Umbilical cord (tissue), 2 donors: ENCODE measurements at places on chromosomes 4 and X. TPM values are rescaled to one million over a fixed set of nuclear protein-coding genes. Genes with fewer than 3 reads are reported as not detected.
A peak's percentile ranks its signal among the peaks of the same experiment; 100 is the strongest.

GRCh38 chrX:41931591-41931990 is 8.2 kb upstream of the CASK start:
- DNase-seq = no peak

GRCh38 chr4:184922301-184922700 is 96.0 kb upstream of the HELT start:
- no peak for DNase-seq

DNA sequence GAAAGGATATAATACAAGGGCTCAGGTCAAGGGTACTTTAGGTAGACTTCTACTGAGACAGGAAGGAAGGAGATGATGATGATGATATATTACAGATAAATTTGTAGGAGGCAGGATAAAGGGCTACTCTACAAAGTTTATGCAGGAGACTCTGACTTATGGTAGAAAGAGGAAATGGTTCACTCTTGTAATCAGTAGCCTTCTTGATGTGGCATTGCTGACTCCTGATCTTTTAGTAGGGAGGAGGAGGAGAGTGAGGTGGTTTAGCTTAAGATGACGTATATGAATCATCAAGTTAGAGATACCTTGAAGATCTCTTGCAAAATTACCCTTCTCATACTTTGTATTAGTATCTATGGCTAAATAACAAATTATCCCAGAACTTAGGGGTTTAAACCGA is 4.7 kb downstream of the BLTP1 start:
- DNase-seq = no peak

DNA sequence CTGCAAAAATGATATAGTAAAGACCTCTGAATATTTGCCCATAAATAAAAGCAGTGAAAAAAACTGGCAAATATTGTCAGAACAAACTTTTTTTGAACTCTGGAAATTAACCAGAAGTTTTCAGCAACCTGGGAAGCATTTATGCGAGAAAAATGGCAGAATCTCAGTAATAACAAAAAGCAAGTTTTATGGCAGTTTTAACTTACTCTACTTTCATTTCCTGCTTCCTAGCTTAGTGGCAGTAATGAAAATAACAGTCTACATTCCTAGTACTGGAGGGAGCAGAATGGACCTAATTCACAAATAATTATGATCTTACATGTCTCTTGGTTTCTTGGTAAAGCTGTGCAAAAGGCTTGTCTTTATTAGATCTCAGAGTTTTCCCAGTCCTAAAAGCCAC is 460.1 kb downstream of the NAF1 start:
- no peak for DNase-seq

- peak; percentile 70 for DNase-seq
Observed at GRCh38 chrX:140762061-140762460, 52.5 kb downstream of the LINC00632 start.

The GPM6B gene
- 2.2 TPM for total RNA-seq

The SPOCK3 gene
- total RNA-seq = 8.7 TPM

The MAPK10 gene
- 135 TPM for total RNA-seq

The CABS1 gene
- 6.5 TPM for total RNA-seq

The ANXA10 gene
- not detected for total RNA-seq

The PDHA2 gene
- total RNA-seq = 0.48 TPM

- DNase-seq = peak; percentile 76
Observed at GRCh38 chr4:95095348-95095974, 337.7 kb downstream of the BMPR1B start.

GRCh38 chrX:13685126-13685763 is 3.7 kb upstream of the RAB9A start:
- DNase-seq = no peak

The TNIP3 gene
- 1.2 TPM for total RNA-seq

DNA sequence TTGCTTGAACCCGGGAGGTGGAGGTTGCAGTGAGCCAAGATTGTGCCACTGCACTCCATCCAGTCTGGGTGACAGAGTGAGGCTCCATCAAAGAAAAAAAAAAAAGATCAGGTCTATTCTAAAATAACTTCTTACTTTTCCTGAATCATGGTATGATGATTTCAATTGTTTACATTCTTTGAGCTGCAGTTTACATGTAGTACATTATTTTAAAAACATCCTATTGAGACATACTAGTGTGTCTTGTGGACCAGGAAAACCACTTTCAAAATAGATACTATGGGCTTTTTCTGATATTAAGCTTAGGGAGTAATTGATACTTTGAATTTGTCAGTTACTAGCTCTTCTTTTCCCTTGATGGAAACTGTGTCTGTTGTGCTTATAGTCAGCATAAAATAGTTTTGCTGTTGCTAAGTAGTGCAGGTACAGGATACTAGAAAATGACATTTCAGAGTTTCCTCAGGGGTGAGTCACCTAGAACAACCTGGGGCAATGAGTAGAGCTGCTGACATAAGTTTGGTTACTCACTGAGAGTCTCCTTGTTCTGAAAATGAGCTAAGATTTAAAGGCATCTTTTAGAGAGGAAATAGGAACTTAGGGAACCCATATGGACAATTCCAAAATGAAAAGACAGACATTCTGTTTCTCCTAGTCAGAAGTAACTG is 53.2 kb upstream of the C4orf54 start:
- DNase-seq = peak; percentile 3

The TLR6 gene
- 13.5 TPM for total RNA-seq

GRCh38 chrX:23366914-23367313 is 32.3 kb downstream of the PTCHD1 start:
- no peak for DNase-seq

DNA sequence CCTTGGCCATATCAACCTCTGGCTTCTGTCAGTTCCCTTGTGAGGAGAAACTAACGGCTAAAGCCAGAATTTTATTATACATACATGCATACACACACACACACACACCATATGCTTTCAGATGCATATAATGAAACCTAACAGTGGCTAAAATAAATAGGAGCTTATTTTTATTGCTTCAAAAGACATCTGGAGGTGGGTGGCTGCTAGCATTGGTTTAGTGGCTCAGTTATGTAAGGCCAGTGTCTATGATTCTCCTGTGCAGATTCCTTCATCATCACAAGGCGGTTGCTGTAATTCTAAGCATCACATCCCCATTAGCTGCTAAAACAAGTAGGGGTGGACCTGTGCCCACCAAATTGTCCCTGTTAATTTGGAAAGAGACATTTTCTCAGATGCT is 110.8 kb downstream of the MAPK10 start:
- no peak for DNase-seq

GRCh38 chr4:61200187-61200915 is at the start of gene ADGRL3:
Gene ADGRL3 (plus strand): TSS chr4:61200326.
- DNase-seq = peak; percentile 69

DNA sequence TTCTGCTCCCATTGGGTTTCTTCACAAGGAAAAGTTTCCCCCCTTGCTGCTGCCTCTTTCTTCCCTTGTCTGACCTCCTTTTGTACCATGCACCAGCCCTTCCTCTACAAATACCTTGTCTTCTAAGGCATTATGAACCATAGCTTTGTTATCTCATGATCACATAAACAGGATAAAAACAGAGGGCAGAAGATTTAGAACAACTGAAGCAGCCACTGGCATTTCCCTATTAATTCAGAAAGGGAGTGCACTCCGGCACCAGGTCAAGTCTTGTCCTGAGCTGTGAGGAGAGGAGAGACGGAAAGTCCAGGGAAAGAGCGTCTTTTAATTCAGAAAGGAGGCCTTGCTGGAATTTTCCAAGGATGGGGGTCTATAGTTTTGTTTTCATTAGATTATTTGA is 281.7 kb downstream of the RCHY1 start:
- peak; percentile 68 for DNase-seq

DNA sequence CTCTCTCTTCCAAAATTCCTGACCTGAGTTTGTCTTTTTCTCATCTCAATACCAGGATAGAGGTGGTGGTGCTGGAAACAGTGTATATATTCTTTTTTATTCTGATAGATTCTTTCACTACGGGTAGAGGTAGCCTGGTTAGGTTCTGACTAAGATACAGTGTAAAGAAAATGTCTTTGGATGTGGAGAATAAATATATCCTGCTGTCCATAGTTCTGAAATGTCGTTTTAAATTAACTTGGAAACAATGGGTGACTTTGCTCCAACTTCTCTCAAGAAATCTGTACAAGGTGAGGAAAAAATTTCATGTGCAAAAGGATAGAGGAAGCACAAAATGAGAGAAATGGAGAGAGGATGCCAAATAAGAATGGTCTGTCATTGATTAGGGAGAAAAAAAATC is 546.1 kb downstream of the GBA3 start:
- DNase-seq = no peak

The SPATA4 gene
- total RNA-seq = 0.72 TPM

DNA sequence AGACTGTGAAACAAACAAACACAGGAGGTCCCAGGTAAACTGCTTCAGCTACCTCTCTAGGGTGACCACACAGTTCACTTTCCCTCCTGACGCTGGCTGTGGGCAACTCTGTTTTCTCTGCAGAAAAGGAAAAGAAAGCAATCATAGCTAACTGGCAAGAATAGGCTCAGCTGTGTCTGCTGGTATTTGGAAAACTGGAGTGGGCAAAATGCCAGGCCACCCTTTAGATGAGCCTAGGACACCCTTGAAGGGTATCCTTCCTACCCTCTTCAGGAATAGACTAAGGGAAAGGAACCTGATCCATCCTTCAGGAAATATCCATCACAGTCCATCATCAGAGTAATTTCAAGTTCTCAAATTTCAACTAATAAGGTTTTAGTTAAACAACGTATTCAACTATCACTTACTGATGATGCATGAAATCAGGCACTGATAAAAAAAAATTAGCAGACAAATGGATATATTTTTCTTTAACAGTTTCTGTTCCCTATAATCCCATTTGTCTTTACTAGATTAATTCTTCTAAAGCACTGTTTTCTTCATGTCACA is 60.9 kb downstream of the CAMK2D start:
- DNase-seq = no peak

DNA sequence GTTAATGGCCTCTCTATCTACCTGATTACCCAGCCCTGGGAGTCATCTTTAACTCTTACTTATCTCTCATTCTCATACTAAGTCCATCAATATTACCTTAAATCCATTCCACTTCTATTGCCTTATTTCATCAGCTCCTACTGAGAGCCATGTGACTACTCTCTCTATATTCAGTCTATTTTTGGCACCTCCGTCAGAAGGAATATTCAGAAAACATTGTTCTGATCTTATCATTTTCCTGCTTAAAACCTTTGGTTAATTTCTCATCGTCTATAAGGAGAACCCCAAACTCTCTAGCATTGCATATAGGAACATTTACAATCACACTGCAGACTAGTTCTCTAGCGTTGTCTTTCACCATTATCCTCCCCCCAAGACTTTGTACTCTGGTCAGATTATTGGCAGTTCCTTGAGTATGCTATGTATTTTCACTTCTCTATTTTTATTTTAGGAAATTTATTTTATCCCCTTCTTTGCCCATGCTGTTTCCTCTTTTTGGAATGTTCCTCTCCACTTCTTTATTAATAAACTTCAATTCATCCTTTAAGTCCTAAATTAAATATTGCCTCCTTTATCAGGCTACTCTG is 13.7 kb upstream of the AMMECR1 start:
- DNase-seq = no peak

The ZFP92 gene
- total RNA-seq = 5.1 TPM

DNA sequence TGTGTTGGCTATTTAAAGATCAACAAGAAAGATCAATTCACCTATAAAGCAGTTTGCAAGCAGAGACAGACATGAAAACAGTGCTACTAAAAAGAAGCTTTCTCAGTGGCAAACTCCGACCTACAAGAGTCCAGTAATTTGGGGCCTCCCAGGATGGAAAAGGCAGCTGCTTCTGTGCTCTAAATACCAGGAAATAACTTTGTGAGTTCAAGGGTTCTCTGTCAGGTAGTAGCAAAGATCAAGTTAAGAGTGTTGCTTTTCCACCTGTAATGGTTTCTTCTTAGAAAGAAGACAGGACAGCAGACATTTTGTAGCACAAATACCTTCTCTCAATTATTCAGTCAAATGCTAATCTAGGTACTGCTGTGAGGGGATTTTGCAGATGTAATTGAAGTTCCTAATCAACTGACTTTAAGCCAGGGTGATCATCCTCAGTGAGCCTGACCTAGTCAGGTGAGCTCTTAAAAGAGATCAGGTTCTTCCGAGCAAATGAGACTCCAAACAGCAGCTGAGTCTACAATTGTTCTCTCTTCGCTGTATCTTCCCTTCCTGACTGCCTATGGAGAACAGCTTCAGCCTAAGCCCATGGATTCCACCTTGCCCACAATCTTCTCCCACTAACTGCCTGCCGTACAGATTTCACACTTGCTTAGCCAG is 13.5 kb downstream of the ANKRD17 start:
- DNase-seq = no peak

The DMD gene
- 194 TPM for total RNA-seq

- no peak for DNase-seq
Observed at GRCh38 chr4:38820329-38821061, 15.9 kb upstream of the TLR1 start.

DNA sequence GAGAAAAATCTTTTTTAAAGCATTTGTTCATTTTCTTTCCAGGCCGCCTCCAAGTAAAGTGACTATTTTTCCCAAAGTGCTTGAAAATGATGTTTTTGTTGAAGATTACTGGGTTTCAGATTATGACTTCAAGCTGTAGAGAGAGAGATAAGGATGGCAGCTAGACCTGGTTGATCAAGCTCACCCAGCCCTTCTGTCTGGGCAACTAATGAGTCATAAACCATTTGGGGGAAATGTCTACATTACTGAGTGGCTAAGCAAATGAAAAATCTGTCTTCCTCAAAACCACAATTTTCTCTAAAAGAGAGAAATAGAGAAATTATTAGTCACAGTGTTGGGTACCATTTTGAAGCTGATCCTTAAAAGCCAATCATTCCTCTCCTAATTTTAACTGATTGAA is 355.4 kb upstream of the CPEB2 start:
- DNase-seq = no peak

- DNase-seq = no peak
Observed at GRCh38 chr4:79982601-79983322, 90.3 kb downstream of the ANTXR2 start.

- DNase-seq = no peak
Observed at GRCh38 chr4:153093802-153094201, 110.4 kb upstream of the TRIM2 start.
